ENCODE measurements at places on chromosomes 3 and 15.

DNA sequence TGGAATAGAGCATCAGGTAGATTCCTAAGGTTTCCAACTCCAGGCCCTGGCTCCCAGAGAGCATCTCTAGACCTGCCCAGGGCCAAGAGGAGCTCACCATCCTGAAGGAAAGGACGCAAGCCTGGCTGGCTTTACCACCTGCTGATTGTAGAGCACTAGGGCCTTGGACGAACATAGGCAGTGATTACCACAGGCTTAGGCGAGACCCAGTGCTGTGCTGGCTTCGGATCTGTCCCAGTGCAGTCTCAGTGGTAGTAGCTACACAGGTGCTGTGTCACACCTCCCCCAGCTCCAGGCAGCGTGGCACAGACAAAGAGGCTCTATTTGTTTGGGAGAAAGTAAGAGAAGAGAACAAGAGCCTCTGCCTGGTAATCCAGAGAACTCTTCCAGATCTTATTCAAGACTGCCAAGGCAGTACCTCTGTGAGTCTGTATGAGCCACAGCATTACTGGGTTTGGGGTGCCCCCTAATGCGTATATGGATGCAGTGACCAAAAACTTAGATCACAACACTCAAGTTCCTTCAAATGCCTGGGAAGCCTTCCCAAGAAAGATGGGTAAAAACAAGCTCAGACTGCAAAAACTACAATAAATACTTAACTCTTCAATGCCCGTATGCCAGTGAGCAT lies 25.4 kb downstream of the ISG20 start:
- peak; percentile 48 for DNase-seq

DNA sequence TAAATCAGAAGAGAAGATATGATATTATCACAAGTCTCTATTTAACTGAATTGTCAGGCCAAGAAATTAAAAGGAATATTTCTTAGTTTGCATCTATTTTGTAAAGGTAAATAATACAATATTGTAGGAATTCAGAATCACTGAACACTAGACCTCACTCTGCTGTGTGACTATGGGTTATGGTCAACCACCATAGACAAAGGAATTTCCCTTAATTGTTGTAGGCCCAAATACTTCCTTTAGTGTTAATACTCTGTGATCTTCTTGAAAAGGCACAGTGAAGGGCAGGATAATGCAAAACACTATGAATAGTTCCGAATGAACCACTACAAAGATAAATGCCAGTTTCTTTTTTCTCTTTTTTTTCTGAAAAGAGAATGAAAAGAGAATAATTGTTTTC lies 162.3 kb downstream of the TUSC7 start:
- no peak for DNase-seq

- DNase-seq, result no peak
Measured at GRCh38 chr3:126274735-126275619, 82.2 kb downstream of the KLF15 start.

DNA sequence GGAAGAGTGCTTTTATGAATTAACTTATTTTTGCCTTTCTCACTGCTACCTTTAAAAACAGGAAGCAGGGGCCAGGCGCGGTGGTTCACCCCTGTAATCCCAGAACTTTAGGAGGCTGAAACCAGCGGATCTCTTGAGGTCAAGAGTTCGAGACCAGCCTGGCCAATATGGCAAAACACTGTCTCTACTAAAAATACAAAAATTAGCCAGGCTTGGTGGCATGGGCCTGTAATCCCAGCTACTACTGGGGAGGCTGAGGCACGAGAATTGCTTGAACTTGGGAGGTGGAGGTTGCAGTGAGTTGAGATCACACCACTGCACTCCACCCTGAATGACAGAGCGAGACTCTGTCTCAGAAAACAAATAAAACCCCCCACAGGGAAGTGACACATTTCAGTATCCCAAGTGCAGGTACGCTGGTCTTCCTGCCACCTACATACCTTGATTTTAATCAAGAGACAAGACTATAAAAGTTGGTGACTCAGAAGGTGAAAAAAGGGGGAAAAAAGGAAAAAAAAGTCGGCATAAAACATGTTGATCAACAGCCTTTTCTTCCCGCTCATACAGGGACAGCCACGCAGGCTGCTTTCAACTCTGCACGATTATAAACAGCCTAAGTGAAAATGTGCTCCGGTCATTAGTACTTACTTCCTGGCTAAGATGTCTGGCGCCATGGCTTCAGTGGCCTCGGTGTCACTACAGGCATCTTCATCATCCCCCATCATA lies 18.8 kb downstream of the PPP1R2 start:
- peak; percentile 22 for DNase-seq

- no peak for DNase-seq
Measured at GRCh38 chr3:164458986-164459385, 619.3 kb downstream of the SI start.

- no peak for DNase-seq
Measured at GRCh38 chr15:100914876-100915275, 4.3 kb upstream of the LRRK1 start.

- DNase-seq, result peak; percentile 13
Measured at GRCh38 chr3:11060500-11061251, 68.1 kb downstream of the SLC6A1 start.

DNA sequence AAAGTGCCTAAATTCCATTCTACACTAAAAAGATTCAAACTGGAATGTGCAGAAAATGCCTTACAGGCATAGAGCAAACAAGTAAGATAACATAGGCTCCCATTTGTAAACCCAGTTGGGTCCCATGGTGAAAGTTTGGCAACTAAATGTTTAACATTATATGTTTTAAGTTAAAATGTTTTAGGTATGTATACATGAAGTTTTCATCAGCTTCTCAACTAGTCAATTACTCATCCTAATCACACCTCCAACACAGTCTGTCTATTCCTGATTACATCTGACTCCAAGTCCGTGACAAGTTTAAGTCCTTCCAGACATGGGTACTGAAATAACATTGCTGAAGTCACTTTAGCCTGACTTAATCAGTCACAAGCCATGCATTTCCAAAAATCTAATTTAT lies 25.0 kb downstream of the MYLK start:
- no peak for DNase-seq

DNA sequence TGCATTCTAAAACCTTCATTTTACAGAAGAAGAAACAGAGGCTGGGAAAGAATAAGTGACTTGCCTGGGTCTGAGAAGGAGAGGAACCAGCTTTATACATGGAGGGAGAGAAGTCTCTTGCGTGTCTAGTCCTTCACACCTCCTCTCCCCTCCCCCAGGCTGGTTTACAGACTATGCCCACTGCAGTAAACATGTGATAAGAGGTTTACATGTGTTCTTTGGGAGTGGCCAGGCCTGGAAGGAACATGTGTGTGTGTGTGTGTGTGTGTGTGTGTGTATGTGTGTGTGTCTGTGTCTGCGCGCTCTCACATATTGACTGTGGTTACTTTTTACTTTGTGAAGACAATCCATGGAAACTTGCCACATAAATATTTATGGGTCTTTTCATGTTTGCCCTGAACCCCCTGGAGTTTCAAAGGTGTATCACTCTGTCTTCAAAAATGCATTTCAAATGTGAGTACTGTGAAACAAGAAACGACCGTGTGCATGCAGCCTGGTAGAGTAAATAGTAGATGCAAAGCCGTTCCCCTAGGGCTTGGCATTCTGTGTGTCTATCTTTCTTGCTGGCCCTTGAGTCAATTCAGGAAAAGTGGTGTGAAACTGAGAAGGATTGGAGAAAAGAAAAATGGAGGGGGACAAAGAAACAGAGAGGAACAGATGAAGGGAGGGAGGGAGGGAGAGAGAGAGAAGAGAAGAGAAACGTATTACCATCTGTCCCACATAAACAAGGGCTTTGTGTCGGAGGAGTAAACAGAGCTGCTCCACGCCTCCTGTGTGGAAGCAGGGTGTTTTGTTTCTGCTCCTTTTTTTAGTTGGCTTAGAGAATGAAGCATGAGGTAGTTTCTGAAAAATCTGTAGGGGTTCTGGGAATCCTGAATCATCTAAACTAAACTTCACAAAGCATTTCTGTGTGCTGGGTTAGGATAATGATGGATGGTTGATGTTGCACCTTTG lies 51.7 kb downstream of the CLDN11 start:
- no peak for DNase-seq

DNA sequence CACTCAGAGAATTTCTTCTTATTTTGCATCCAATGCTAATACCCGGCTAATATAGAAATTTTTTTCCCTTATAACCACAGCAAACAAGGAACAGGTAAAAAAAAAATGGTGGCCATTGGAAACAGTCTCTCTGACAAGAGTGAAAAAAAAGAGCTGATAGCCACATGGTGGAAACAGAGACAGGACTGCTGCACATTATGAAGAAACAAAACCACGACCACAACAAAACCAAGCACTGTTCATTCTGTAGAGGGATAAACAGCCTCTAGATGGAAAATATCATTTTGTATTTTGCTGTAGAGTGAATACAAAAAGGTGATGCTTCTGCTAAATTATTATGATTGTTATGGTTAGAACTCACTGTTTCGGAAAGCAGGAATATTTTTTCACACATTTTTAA lies 686.2 kb downstream of the NLGN1 start:
- DNase-seq, result no peak

DNA sequence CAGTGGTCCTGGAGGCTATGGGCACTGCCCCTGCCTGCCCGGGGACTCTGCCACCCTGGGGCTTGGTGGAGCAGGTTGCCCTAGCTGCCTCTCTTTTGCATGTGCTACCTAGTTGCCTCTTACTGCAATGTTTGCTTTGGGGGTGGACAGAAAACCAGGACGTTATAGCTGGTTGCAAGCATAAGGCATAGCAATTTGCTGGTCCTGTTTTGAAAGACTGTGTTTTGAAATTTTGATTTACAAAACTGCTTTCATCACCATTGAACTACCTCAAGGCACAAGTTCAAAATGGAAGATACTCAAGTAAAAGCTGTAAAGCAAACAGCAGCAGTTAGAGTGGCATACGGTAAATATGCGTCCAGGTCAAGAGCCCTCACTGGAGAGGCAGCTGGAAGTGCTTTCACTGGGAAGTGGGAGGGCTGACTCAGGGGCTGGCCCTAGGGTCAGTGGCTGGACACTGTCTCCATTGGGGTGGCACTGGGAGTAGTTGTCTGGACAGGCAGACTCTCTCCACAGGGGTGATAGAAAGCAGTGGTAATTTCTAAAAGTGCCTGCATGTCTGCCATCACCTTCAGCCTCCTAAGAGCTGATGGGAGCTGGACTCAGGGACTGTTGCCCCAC lies 138.1 kb downstream of the CHDH start:
- DNase-seq, result no peak

DNA sequence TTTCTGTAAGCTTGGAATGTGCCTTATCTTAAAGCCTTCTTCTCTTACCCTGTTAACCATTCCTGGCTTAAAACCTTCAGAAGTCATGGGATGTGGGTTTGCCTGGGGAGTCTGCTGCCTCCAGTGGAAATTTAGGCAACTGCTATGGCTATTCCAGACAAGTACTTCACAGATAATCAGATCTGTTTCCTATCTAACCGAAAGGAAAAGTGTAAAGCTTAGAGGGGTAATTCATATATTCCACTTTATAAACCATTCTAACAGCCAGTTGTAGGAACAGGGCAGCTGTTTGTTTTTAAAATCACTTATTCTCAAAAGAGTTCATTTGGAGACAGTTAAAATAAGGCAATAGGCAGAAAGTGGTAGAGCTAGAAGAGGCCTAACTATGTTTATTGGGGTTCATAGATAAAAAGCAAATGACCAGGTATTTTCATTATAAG lies 219.9 kb downstream of the TCF12 start:
- no peak for DNase-seq

DNA sequence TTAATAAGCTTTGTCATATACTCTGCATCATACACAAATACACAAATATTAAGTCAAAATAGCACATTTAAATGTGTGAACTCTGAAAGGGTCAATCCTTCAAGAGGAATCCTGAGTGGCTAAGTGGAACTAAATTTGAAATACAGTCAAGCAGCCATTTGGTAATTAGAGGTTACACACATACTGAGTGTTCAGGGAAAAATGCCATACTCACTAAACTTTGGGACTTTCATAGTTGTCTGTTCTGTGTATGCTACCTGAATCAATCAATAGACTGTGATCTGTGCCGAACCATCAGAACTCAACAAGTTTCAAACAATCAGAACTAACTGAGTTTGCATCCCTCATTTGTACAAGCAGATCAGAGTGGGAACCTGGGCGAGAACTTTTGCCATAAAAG lies 15.3 kb downstream of the ANKRD28 start:
- DNase-seq, result no peak

DNA sequence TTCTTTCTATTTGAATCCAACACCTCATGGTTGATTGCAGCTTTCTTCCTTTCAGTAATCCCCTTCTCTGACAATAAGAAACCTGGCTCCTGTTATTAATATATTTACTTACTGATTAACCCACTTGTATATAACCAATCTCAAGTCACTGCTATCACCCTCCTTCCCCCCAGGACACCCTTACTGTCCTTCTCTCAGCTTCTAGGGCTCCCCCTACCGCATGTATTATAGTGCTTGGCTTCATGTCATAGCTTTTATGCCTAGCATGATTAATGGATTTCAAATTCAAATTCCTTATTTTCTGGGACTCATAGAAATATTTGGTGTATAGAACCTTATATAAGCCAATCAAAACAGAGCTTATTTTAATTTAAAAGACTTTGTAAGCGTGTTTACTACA lies 75.7 kb upstream of the BNIP2 start:
- no peak for DNase-seq

GRCh38 chr3:196684548-196685407 lies 27.3 kb downstream of the CEP19 start:
- peak; percentile 72 for DNase-seq

DNA sequence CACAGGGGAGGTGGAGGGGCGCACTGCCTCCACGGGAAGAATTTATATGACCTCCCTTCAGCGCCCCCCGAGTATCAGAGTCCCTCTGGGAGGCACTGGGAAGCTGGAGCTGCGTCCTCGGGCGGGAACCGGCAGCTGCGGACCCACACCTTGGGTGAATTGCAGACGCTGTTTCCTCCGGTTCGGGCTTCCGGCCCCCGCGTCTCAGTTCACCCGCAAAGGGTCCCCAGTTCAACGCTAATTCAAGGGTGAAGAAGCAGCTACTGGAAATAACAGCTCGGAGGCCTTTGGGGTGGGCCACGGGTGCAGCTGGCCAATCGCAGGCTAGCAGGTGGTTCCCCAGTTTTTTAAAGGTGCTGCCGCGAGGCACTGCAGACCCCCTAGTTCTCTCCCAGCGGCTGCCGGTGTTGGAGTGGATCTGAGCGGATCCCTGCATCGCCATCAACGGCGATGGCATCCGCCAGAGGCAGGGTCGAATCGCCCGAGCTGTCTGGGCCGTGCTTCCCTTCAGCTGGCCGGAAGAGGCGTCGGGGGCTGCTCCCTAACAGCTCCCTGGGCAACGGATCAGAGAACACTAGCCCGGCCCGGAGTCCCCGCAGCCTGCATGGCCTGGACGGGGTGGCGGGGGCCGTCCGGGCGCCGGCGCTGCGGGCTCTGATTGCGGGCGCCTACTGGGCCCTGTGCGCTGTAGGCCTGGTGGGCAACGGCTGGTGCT lies 19.4 kb upstream of the ADAMTS7 start:
- DNase-seq, result no peak

GRCh38 chr3:113614402-113614801 lies 82.0 kb downstream of the USF3 start:
- no peak for DNase-seq

- DNase-seq, result no peak
Measured at GRCh38 chr3:177451301-177451750, 254.0 kb upstream of the TBL1XR1 start.

Data from activated CD4-positive, alpha-beta T cell treated with anti-CD3 and anti-CD28 coated beads for 4 hours (primary cell).